ENCODE measurements at places on chromosomes 12 and 14. TPM values are rescaled to one million over a fixed set of nuclear protein-coding genes. Genes with fewer than 3 reads are reported as not detected.

Gene NOC4L
- total RNA-seq, result 9.4 TPM

GRCh38 chr14:22095860-22096513 lies 422.4 kb upstream of the OR4E1 start:
- no peak overlapping the region for H3K4me3 ChIP-seq

Gene EGLN3
- total RNA-seq, result 13.0 TPM

DNA sequence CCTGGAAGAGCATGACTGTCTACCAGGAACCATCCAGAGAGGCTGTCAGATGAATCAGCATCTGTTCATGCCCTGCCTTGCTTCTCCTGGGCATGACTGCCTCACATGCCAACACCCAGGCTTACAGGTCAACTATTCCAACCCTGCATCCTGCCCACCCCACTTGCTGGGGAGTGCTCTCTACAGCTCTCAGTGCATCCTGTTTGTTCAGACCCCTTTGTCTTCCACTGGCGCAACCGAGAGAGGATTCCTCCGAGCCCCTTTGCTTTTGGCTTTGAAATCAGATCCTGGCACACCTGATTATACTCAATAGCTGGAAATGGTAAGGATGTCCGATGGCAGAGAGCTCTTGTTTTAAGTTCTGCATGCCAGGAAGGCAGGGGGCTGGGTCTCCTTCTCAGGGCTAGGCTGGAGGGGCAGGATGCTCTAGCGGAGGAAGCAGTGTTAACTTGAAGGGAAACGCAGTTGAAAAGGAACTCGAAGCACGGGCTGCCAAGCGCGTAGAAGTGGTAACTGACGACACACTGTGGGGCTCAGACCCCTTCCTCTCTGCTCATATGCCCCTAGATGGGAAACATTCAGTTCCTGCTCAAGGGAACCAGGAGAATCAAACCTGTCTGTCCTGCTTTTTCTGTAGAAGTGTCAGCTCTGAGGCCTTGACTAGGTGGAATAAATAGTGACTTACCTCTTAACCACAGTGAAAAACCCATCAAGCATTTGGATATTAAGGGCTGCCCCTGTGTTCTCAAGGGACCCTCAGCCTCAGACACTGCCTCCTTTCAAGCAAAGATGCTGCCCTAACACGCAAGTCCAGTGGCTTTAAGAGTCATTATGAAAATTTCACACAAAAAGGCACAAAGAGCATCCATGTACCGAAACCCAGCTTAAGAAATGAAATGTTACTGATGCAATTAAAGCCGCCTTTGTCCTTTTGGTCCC lies 297.5 kb downstream of the ZFP36L1 start:
- no peak for DNase-seq
- H3K4me1 ChIP-seq, result no peaks in the 10 kb centered on the region
- no peak overlapping the region for H3K27ac ChIP-seq
- H3K4me3 ChIP-seq, result no peak overlapping the region
- H3K36me3 ChIP-seq, result no peaks in the 10 kb centered on the region

- no peak overlapping the region for H3K4me3 ChIP-seq
- no peak for DNase-seq
- H3K27me3 ChIP-seq, result no peaks in the 10 kb centered on the region
- no peak overlapping the region for H3K27ac ChIP-seq
Observed at GRCh38 chr12:15636060-15636890, 152.9 kb downstream of the EPS8 start.

- DNase-seq, result no peak
- no peaks in the 10 kb centered on the region for H3K4me1 ChIP-seq
- H3K36me3 ChIP-seq, result no peaks in the 10 kb centered on the region
- no peak overlapping the region for H3K27ac ChIP-seq
Observed at GRCh38 chr14:27938392-27938791, 828.2 kb upstream of the FOXG1 start.

- no peaks in the 10 kb centered on the region for H3K27me3 ChIP-seq
- H3K4me1 ChIP-seq, result peaks cover 17% of the 10 kb centered on the region
- peak overlapping the region; percentile 7 for H3K27ac ChIP-seq
- no peaks in the 10 kb centered on the region for H3K36me3 ChIP-seq
Observed at GRCh38 chr12:45775964-45776363, 46.5 kb downstream of the ARID2 start.

DNA sequence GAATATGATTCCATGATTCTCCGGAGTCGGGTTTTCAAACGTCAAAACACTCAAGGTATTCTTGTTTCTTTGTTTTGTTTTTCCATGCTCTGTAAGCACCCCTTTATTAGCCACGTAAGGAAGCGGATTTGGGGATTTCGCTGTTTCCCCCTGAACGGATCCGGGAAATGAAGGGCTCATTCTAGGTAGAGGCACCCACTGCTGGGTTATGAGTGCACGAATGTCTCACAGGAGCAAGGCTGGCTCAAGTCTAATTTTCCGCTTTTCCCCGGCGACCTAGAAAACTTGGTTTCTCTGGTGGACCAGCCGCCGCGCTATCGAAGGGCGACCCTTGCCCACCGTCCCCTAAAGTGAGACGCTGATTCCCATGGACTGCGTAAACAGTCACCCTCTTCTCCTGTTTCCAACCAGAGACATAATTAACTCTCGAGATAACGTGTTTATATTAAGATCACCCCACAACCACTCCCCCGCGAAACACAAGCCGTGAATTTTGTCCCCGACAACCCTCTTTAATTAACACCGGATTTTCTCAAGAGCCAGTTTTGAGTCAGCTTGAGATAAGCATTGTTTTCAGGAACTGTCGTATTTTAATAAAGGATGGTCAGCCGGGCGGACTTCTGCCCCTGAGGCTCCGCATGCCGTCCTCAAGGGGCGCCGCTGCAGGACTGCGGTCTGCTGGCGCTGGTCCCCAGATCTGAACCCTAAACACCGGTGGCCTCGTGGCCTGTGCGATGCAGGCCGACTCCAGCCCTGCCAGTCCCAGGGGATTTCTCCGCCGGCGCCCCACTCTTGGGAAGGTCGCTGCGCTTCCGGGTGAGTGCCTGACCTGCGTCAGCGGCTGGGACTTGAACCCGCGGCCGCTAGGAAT lies 515 bp upstream of the ABCC9 start:
- peak overlapping the region; percentile 81 for H3K27ac ChIP-seq
- peak overlapping the region; percentile 59 for H3K4me3 ChIP-seq
- H3K27me3 ChIP-seq, result no peaks in the 10 kb centered on the region
- peaks cover 17% of the 10 kb centered on the region for H3K4me1 ChIP-seq

DNA sequence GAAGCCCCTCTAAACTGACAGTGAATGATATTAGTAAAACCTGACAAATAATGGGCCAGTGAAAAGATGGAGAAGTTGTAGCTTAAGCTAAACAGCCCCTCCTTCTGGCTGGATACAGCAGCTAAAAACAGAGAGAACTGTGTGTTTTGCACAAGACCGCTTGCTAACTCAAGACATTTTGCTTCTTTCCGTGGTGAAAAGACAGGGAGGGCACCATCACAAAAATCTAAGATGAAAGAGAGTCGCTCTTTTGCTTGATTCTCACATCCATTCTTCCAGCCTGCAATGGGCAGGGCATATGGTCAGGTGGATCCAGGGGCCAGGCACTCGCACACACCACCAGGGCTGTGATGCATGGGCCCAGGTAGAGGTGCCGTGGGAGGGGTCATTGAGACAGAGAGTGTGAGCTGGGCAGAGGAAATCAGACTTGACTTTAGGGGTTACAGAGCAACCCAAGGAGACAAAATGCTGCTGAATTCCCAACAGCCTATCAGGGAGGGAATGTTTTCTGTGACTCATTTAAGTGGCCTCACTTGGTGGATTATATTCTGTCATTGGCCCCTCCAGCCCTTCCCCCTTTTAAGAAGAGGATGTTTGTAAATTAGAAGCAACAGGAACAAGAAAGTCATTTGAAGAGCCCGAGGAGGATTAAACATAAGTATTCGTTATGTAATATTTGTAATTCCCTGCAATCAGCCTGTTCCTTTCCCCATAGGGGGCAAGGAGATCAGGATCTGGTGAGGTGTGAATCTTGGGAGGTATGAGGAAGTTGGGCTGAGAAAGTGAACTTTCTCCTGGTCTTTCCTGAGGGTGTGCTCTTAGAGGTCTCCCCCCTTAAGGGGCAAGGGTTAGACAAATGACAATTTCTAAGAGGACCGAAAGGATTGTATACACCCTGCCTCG lies 12.3 kb downstream of the EMP1 start:
- DNase-seq, result no peak
- peaks cover 35% of the 10 kb centered on the region for H3K4me1 ChIP-seq
- no peak overlapping the region for H3K27ac ChIP-seq
- no peaks in the 10 kb centered on the region for H3K27me3 ChIP-seq
- peaks cover 9% of the 10 kb centered on the region for H3K36me3 ChIP-seq

- H3K36me3 ChIP-seq, result no peaks in the 10 kb centered on the region
- no peak for DNase-seq
- H3K27ac ChIP-seq, result no peak overlapping the region
- H3K27me3 ChIP-seq, result no peaks in the 10 kb centered on the region
Observed at GRCh38 chr12:119956047-119956446, 33.0 kb upstream of the BICDL1 start.

Gene ULK1
- 16.8 TPM for total RNA-seq

- H3K4me3 ChIP-seq, result peak overlapping the region; percentile 25
- H3K36me3 ChIP-seq, result no peaks in the 10 kb centered on the region
Observed at GRCh38 chr12:89461190-89461589, 63.4 kb downstream of the GALNT4 start.

GRCh38 chr12:42296503-42297109 lies 29.3 kb downstream of the ZCRB1 start:
- DNase-seq, result no peak
- no peaks in the 10 kb centered on the region for H3K4me1 ChIP-seq
- H3K4me3 ChIP-seq, result no peak overlapping the region

DNA sequence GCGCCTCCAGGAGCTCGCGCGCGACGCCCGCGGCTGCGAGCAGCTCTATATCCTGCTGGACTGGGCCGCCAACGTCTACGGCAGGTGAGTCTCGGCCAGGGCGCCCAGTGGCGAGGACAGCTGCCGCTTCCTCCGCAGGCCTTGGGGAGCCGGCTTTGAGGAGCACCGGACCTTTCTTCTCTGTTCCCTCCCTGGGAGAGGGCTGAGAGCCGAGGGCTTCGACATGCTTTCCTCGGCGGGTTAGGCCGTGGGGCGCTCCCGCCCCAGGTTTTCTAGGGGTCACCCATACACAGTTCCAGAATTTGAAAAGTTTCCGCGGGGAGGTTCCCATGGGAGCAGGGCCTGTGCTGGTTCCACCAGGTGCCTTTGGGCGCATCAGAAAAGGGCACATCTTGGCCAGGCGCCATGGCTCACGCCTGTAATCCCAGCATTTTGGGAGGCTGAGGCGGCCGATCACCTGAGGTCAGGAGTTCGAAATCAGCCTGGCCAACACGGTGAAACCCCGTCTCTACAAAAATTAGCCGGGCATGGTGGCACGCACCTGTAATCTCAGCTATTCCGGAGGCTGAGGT lies 8.2 kb downstream of the EXOC3L4 start:
- H3K4me1 ChIP-seq, result no peaks in the 10 kb centered on the region
- peaks cover 36% of the 10 kb centered on the region for H3K27me3 ChIP-seq
- H3K4me3 ChIP-seq, result peak overlapping the region; percentile 9
- no peak overlapping the region for H3K27ac ChIP-seq
- no peaks in the 10 kb centered on the region for H3K36me3 ChIP-seq

GRCh38 chr12:115866909-115867525 lies 410.5 kb downstream of the MED13L start:
- no peak for DNase-seq
- no peaks in the 10 kb centered on the region for H3K36me3 ChIP-seq
- no peaks in the 10 kb centered on the region for H3K27me3 ChIP-seq
- no peaks in the 10 kb centered on the region for H3K4me1 ChIP-seq
- no peak overlapping the region for H3K27ac ChIP-seq

GRCh38 chr14:84465880-84466279 lies 1064.1 kb upstream of the FLRT2 start:
- no peaks in the 10 kb centered on the region for H3K4me1 ChIP-seq
- DNase-seq, result no peak
- no peaks in the 10 kb centered on the region for H3K36me3 ChIP-seq
- H3K27me3 ChIP-seq, result no peaks in the 10 kb centered on the region

DNA sequence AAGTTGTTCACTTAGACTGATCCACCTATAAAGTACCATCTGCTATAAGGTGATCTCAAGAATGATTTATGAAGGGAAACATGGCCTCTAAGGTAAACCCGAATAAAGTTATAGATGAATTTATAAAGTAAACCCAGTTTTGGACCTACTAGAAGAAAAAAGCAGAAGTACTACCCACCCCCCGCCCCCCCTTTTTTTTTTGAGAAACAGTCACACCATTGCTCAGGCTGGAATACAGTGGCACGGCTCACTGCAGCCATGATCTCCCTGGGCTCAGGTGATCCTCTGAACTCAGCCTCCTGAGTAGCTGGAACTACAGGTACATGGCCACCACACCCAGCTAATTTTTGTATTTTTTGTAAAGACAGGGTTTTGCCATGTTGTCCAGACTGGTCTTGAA lies 3.9 kb downstream of the ENTPD5 start:
- no peak overlapping the region for H3K27ac ChIP-seq
- DNase-seq, result no peak
- H3K27me3 ChIP-seq, result no peaks in the 10 kb centered on the region
- H3K4me3 ChIP-seq, result no peak overlapping the region

GRCh38 chr14:56304456-56304855 lies 186.2 kb downstream of the PELI2 start:
- no peaks in the 10 kb centered on the region for H3K27me3 ChIP-seq
- H3K36me3 ChIP-seq, result no peaks in the 10 kb centered on the region
- no peak for DNase-seq
- no peak overlapping the region for H3K4me3 ChIP-seq

Gene SH2B3
- total RNA-seq, result 13.2 TPM

DNA sequence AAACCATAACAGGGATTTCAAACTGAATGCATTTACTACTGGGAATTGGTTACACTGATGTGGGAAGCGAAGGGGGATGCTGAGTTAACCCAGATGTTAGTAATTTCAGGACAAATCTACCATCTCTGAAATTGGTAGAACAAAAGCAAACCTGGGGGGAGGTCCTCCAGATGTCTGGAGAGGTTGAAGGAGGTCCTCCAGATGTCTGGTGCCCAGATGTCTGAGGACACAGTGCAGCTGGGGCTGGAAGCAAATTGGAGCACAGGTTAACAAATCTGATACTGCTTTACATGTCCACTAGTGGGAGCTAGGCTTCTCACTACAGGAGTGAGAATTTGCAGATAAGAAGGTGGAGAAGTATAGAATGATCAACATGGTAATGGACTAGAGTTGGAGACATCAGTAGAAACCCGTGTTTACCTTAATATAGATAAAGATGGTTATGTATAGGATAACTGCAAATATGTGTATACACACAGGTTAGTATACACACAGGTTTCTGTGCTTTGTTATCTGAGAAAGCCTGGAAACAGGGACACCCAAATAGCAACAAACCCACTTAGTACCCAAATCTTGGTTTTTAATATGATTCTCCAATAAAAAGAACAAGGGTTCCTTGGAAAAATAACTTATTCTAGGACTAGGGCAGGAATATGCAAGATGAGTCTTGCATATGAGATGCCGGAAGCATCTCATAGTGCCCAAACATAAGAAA lies 162.5 kb downstream of the C12orf50 start:
- no peaks in the 10 kb centered on the region for H3K36me3 ChIP-seq
- peaks cover 6% of the 10 kb centered on the region for H3K4me1 ChIP-seq
- no peak overlapping the region for H3K4me3 ChIP-seq
- no peaks in the 10 kb centered on the region for H3K27me3 ChIP-seq
- H3K27ac ChIP-seq, result no peak overlapping the region

GRCh38 chr12:83214185-83214584 lies 527.5 kb downstream of the TMTC2 start:
- no peaks in the 10 kb centered on the region for H3K4me1 ChIP-seq
- H3K4me3 ChIP-seq, result no peak overlapping the region
- DNase-seq, result no peak
- no peaks in the 10 kb centered on the region for H3K27me3 ChIP-seq
- no peak overlapping the region for H3K27ac ChIP-seq

Gene DPPA3
- not detected for total RNA-seq

Gene RERG
- 72.8 TPM for total RNA-seq

GRCh38 chr14:105026802-105027563 lies 6.1 kb upstream of the CDCA4 start:
- H3K36me3 ChIP-seq, result no peaks in the 10 kb centered on the region
- peak overlapping the region; percentile 44 for H3K27ac ChIP-seq
- H3K4me1 ChIP-seq, result no peaks in the 10 kb centered on the region

Data from sigmoid colon (tissue), 7 donors.